ENCODE measurements at places on chromosomes 4 and X.

- DNase-seq = no peak
Observed at GRCh38 chrX:44918722-44919121, 45.7 kb downstream of the KDM6A start.

- DNase-seq = no peak
Observed at GRCh38 chr4:182231496-182231895, 11.7 kb upstream of the TENM3 start.

GRCh38 chrX:78708262-78708661, 39.3 kb upstream of the LPAR4 start:
- DNase-seq = no peak

DNA sequence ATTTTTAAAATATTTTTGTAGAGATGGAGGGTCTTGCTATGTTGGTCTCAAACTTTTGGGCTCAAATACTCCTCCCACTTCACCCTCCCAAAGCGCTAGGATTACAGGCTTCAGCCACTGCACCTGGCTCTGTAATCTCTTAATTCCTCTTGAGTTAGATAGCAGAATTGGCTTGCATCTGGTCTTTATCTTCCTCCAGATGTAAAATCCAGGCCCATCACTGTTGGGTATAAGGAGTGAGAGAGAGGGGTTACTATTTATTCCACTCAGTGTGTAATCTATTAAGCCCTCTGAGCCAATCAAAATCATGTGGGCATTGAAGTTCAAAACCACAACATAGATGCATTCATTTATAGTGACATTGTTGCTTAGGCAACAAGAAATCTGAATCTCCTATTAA, 33.9 kb downstream of the ANK2 start:
- no peak for DNase-seq

DNA sequence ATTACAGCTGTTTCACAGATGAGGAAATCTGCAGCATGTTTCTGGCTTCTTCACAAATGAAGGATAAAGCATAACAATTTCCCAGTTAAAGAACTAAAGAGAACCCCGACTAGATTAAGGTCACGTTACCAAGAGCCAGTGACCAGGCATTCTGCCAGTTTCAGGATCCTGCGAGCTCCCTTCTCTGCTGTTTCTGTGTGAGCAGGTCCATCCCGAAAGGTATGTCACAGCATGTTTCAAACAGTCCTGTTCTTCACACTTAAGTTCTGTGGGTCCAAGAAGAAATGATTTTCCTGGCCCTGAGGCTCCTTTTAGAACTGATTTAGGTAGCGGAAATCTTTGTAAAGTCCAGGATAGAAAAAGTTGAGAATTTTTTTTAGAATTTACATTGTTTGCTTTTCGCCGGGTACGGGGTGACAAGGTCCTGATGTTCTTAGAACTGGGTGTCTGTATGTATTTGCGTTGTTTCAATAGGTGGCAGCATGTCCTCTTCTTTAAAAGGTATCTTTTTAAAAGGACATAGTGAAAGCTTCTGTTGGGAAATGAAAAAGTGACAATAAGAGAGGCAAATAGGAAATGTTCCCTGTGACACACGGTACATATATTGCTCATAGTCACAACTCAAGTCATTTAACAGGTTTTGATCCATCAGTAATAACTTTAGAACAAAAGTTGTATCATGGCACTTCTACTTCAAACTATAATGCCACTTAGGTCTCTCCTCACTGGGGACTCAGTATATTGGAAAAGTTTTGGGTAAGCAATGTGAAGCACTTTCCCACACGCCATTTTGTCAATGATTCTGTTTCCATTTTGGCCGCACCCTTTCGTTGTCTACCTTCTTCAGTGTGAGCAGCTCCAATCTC, 18.4 kb downstream of the IL21 start:
- DNase-seq = no peak

DNA sequence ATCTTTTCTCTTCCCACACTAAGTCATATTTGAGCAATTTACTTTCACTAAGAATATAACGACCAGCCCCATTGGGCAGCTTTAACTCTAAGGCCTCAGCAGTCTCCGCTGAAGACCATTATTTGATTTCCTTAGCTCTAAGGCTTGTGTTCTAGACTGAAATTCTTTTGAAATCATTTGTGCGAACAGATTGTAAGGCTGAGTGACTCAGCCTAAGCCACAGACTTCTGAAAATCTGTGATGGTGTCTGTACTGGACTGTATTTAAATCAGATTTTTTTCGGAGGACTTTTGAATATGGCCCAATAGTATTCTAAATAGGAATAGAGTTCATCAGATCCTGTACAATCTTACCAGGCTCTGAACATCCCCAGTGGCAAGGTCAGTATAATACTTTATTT, 150.3 kb upstream of the TECRL start:
- DNase-seq = no peak

GRCh38 chr4:94588896-94589693, 137.4 kb downstream of the PDLIM5 start:
- no peak for DNase-seq

- DNase-seq = no peak
Observed at GRCh38 chr4:86918539-86919072, 16.2 kb upstream of the AFF1 start.

DNA sequence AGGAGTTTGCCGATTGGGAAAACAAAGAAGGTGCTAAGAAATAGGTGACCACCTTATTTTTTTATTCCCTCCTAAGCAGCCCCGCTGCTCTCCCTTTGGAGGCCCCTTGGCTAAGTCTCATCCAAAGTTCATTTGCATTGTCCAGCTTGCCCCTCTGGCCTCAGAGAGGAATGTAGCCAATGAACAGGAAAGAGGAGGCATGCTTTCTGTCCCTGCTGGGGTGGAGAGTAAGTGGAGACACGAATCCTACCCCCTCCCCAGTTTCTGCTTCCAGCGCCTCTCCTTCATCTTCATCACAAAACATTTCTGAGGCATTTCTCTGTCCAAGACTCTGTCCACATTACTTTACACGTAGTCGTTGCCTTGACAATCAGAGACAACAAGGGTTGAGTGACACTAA, 38.7 kb downstream of the NLGN3 start:
- DNase-seq = no peak

DNA sequence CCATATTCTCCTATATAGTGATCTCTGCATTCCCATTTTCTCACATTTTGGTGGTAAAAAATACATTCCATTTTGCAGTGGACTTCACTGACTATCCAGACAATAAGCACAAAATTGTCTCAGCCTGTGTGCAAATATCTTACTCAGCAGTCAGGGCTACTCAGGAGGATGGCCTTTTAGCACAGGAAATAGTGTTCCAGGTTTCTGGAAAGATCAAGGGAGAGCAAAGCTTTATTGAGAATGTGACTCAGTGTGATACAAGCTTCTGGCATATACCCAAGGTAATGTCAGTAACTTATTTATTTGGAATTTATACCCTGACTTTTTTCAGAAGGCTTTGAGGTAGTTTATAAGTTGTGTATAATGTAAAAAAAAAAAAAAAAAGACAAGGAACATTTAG, 233.4 kb downstream of the TEX13A start:
- DNase-seq = no peak

GRCh38 chr4:158858410-158859199, 89.8 kb downstream of the FNIP2 start:
- DNase-seq = no peak

DNA sequence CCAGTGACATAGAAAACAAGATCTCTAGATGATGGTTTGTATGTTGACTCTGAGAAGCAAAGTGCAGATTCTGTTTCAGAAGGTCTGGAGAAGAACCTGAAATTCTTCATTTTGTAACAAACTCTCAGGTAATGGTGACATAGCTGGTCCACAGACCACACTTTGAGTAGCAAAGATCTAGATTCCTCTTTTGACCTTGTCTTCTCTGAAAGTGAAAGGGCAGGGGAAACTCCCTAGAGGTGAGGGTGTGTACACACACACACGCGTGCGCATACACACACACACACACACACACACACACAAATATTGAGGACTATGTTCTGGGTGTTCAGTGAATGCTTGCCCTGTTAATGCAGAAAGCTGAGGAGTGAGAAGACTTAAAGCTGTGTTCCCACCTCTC, 110.1 kb downstream of the NHSL2 start:
- no peak for DNase-seq

GRCh38 chr4:117692538-117692937, 341.7 kb upstream of the NDST3 start:
- DNase-seq = no peak

GRCh38 chrX:147675819-147676218, 235.9 kb upstream of the FMR1 start:
- DNase-seq = no peak

GRCh38 chrX:100596601-100597000, 11.9 kb downstream of the TNMD start:
- no peak for DNase-seq

GRCh38 chr4:36111172-36111571, 133.1 kb downstream of the ARAP2 start:
- DNase-seq = no peak

DNA sequence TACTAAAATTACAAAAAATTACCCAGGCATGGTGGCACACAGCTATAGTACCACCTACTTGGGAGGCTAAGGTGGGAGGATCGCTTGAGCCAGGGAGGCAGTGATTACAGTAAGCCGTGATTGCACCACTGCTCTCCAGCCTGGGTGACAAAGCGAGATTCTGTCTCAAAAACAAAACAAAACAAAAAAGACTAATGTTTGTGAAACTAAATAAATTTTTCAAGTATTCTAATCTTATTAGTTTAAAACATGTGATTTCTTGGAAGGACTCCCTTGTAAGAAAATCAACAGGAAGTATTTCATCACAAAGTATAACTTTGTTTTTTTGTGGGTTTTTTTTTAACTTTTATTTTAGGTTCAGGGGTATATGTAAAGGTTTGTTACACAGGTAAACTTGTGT, 89.6 kb downstream of the EGF start:
- DNase-seq = no peak

- no peak for DNase-seq
Observed at GRCh38 chr4:71293705-71294104, 45.1 kb upstream of the SLC4A4 start.
